ENCODE measurements at places on chromosomes 6 and 20.

- DNase-seq: no peak
These were observed 1.9 kb downstream of the SYNJ2 start for GRCh38 chr6:157983406-157984119.

- DNase-seq: no peak
These were observed 132.4 kb upstream of the SYNDIG1 start for GRCh38 chr20:24337069-24337468.

DNA sequence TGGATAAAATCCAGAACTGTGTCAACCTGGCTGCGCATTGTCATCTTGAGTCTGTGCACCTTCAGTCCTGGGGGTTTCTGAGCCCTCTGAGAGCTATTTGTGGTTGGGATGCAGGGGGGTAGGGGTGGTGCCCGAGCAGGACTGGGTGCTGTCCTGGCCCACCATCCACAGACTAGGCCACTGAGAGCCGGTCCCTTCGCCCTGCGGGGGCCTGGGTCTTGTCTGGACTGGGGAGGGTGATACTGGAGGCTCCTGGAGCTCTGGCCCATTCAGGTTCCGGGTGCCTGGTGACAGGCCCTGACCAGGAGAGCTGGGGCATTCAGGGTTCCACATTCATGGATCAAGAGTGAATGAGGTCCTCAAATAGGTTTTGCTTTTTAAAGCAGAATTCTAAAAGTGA is 20.9 kb downstream of the SPDEF start:
- no peak for DNase-seq

DNA sequence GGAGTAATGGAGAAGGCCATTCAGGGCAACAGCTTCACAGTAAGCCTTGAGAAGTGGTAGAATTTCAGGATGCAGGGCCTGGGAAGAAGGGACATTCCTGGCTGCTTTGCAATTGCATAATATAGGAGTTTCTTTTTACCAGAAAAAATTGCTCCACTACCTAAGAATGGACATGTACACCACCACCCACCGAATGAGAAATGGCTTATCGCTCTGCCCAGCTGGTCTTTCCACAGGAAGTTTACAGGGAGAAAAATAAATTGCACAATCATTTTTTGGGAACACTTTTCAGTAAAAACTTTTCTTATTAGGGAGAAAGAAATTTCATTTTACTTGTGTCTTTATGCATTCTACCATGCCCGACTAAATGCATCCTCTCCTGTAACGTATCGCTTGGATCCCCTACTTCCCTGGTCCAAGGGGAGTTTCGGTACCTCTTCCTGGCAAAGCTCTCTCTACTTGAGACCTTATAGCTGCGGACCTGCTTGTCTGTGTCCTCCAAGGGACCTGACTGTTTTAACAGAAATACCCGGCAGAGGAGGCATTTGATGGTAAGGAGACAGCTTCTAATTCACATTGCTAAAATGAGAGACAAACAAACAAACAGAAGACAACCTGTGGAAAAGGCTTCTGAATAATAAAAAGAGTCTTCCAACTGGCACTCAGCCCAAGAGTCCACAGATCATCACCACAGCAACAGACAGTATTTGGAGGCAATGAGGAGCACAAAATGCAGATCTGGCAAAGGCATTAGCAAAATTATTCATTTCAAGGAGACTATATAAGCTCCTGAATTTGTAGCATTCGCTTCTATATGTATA is 54.2 kb downstream of the MAP3K5 start:
- no peak for DNase-seq

- DNase-seq: no peak
These were observed 79.6 kb downstream of the TTLL2 start for GRCh38 chr6:167404385-167405049.

GRCh38 chr6:139588076-139588639 is 213.7 kb upstream of the CITED2 start:
- no peak for DNase-seq

Measured in activated naive CD4-positive, alpha-beta T cell (primary cell).